BJ (cell line): ENCODE measurements at places on chromosomes 7 and 10. TPM values are rescaled to one million over a fixed set of nuclear protein-coding genes. Genes with fewer than 3 reads are reported as not detected.

SYCE1 gene
- polyA plus RNA-seq: 0.78 and 0.94 TPM in 2 replicates

FGFBP3 gene
- 0.11 and 0.22 TPM in 2 replicates for polyA plus RNA-seq

CPXM2 gene
- 13.9 and 14.4 TPM in 2 replicates for polyA plus RNA-seq

DNA sequence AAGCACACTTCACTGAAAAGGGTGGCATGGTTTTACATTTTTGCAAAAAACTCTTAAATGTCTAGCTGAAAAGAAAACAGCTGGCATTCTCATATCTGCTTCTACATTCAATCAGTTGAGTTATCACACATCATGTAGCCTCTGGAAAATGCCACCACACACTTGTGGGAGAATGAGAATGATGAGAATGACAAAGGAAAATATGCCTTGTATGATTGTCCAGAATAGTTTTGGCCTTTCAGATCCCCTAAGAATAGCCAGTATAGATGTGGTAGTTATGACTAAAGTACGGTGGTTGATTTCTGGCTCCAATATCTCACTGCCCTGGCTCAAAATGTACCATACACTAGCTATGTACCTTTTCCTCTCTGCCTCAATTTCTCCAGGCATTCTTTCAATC, 30.2 kb upstream of the FRMD4A start:
- no peak for DNase-seq

DNA sequence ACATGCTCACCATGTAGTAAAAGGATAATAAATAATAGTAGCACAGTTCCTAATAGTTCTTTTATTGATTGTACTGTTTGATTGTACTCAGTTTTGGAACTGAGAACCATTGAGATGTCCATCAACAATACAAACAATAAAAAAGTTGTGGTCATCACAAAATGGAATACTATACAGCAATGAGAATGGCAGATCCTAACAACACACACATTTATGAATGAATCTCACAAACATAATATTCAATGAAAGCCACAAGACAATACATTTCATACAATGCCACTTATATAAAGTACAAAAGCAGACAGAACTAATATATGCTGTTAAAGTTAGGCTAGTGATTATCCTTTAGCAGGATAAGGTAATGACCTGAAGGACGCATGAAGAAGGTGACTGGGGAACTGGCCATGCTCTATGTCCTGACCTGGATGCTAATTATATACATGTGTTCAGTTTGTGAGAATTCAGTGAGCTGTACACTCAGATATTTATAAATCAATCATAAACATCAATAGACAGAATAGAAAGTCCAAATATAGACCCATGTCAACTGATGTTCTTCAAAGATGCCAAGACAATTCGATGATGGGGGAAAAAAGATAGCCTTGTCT, 70.0 kb downstream of the SMURF1 start:
- no peak for DNase-seq

GRCh38 chr10:104307576-104308438, 30.5 kb downstream of the ITPRIP start:
- no peak for DNase-seq

GRCh38 chr7:28799619-28800018, 158.5 kb downstream of the TRIL start:
- DNase-seq: no peak

GRCh38 chr10:96452494-96453153, 61.1 kb downstream of the TLL2 start:
- no peak for DNase-seq

GRCh38 chr7:4962872-4963775, 4.1 kb upstream of the MMD2 start:
- no peak for DNase-seq

GRCh38 chr10:102394801-102395399, 605 bp upstream of the NFKB2 start:
- no peak for DNase-seq

- no peak for DNase-seq
These were observed 24.3 kb downstream of the ABCB4 start for GRCh38 chr7:87451187-87451586.

DNA sequence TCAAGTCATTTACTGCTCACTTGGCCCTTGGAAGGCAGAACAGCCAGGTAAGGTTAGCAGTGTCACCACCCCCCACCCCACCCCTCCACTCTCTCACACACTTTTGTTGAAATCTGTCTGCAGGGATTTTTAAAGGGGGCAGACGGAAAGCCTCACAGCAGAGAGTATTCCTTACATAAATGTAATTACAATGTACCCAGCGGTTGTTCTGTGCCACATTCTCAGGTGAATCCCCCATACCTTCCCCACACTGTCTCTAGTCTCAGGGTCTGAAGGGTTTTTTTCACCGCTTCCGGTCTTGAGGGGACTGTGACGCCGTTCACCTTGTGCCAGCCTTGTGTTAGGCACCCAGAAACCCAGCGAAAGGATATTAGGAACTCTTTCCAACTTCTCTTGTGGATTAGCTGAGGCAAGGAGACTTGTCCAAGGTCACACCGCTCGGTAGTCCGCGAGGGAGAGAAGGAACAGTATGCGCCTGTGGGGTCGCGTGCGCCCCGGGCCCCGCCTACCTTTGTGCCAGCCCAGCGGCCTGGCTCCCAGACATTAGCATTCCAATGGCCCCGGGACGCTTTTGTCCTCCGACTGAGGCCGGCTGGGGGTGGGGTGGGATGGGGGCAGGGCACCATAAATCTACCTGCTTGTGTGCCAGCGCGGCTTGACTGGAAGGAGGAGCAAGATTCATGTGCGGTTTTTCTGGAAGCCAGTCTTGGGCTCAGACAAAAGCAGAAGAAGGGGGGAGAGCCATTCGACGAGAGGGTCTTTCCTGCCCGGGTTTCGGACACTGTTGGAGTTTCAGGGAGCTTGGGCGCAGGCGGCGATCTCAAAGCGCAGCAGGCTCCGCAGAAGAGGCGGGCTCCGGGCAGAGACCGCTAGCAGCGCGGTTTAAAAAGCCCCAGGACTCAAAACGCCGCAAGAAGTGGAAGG, 4.5 kb downstream of the NEUROG3 start:
- no peak for DNase-seq

- DNase-seq: no peak
These were observed 6.2 kb downstream of the GATA3 start for GRCh38 chr10:8060704-8061121.

DNA sequence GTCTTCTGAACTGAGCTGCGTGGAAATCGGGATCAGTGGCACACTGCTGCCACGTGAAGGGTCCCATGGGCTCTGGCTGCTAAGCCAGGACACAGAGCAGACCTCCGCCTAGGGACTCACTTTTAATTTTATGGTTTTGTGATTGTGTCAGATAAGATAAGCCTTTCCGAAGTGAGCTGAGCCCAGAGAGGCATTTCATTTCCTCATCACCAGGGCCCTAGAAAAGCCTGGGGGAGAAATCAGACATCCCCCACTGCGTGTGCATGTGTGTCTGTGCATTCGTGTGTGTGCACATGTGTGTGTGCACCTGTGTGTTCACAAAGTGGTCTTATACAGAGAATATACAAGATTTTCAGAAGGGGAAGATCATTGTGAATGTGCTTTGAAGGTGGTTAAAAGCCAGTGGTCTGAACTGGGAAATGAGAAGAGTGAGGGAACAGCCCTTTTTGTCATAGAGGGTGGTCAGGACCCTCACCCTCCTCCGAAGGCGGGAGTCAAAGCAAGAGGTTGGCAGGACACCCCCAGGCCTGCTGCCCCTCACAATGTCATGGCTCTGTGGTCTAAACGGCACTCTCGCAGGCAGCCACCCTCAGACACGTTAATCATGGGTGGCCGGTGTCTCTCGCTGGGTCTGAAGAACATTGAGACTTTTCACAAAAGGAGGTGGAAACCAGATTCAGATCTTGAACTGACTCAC, 176.1 kb upstream of the PFKP start:
- no peak for DNase-seq

- no peak for DNase-seq
These were observed 34.3 kb downstream of the HTRA1 start for GRCh38 chr10:122495406-122496340.

GRCh38 chr7:134777470-134777869, 2.0 kb upstream of the CALD1 start:
- DNase-seq: no peak

DNA sequence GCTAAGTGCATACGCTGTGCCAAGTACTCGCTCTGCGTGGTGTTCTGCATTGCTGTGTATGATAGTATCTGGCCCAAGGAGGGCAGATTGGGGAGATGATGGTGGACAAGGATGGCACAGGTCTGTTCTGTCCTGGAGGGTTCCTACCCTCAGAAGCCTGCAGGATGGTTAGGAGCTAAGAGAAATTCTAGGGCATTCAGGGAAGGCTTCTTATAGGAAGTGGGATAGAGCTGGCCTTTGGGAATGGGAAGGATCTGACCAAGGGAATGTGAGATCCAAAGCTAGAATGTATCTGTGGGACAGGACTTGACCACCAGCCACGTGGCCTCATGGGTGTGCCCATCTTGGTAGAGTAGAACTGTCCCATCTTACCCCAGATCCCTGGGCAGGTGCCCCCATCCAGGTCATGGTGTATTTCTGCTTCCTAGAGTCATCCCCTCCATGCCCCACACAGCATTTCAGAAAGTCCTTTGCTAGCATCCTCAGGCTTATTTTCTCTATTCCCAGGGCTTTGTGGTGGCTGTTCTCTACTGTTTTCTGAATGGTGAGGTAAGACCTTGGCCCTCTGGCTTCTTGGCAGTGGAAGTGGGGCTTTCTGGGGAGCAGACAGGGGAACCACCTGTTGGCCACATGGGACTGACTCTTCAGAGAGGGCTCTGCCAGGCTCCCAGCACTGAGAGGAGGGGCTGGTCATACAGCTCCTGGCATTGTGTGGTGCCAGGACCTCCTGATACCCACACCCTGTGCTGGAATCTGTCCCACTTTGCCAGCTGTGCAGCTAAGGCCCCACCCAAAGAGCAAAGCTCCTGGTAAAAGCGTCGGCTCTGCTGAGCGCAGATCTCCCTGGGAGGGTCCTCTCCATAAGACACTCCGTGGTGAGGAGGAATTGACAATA, 52.5 kb downstream of the ADCYAP1R1 start:
- no peak for DNase-seq

GRCh38 chr7:154646126-154647013, 356.6 kb downstream of the PAXIP1 start:
- DNase-seq: no peak

GRCh38 chr7:121485467-121486243, 89.5 kb upstream of the FAM3C start:
- DNase-seq: peak; percentile 26

DNA sequence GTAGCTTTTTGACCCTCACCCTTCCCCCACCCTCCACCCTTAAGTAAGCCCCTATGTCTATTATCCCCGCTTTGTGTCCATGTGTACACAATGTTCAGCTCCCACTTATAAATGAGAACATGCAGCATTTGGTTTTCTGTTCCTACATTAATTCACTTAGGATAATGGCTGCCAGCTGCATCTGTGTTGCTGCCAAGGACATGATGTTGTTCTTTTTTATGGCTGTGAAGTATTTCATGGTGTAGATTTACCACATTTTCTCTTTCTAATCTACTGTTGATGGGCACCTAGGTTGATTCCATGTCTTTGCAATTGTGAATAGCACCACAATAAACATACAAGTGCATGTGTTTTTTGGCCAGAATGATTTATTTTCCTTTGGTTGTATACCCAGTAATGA, 232.2 kb downstream of the CACNA2D1 start:
- no peak for DNase-seq

DNA sequence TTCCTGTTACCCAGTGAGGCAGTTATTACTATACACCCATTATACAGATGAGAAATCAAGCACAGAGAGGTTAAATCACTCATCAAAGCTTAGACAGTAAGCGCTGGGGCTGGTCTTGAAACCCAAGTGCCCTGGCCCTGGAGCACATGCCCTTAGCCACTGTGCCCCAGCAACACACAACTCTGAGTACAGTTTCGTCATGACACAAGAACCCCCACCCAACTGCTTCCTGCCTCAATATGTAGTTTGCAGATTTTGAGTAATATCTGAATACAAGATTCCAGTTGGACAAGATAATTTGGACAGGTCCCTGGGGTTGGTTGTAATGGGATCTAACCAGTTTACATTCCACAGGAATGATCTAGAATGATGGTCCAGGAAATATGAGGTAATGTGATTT, 62.8 kb downstream of the SH3PXD2A start:
- no peak for DNase-seq

DNA sequence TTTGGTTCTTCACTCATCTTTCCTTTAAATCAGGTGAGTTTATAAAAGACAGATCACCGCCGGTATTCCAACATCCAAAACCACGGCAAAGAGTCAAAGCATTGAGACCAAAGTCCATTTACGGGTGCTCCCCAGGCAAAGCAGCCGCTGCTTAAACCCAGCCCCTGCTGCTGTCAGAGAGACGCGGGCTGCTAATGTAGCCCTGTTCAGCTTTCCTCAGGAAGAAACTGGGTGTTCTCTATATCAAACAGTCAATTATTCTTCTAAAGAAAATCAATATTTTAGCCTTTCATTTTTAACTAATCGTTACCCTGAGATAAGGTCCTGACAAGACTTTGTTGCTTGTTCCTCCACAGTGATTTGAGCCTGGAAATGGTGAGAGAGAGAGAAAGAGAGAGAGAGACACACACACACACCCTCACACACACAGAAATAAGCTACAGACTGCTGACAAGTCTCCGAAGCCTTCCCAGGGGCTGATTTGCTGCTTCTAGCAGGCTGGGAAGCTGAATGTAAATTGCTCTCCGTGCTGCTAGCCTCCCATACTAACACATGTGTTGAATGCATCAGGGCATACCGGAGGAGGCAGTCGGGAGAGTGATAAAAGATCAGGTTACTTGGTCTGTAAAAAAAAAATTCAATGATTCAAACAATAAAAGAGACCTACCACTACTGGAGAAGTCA, 183.0 kb upstream of the ANK3 start:
- peak; percentile 5 for DNase-seq

GRCh38 chr10:132158823-132159222, 27.9 kb upstream of the DPYSL4 start:
- no peak for DNase-seq

GRCh38 chr10:33485276-33485675, 150.8 kb upstream of the NRP1 start:
- no peak for DNase-seq

DNA sequence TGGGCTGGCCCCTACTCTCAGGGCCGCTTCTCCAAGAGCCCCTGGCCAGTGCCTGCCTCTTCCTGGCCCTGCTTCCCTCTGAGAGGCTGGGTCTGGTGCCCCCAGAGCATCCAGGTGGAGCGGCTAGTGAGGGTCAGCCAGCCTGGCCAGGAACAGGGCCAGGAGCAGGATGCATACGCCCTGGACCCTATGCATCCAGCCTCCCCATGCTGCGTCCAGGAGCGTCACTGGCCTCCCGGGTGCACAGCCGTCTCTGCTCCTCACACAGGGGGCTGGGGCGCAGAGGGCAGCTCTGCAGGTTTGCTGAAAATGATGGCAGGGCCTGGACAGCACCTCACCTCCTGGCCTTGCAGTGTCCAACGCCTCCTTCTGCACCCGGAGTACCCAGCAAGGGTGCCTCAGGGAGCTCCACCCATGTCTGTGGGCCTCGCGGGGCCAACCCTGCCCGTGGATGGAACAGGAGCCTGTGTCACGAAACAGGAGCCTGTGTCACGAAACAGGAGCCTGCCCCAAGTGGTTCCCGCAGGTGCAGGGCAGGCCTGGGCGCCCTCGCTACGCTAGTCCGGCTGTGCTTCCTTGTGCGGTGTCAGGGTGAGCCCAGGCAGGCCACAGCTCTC, 246.2 kb upstream of the PPP2R2D start:
- no peak for DNase-seq
